CD4-positive, alpha-beta T cell treated with Interleukin-17A for 1 hour (primary cell): ENCODE measurements at places on chromosomes 3 and 15.

DNA sequence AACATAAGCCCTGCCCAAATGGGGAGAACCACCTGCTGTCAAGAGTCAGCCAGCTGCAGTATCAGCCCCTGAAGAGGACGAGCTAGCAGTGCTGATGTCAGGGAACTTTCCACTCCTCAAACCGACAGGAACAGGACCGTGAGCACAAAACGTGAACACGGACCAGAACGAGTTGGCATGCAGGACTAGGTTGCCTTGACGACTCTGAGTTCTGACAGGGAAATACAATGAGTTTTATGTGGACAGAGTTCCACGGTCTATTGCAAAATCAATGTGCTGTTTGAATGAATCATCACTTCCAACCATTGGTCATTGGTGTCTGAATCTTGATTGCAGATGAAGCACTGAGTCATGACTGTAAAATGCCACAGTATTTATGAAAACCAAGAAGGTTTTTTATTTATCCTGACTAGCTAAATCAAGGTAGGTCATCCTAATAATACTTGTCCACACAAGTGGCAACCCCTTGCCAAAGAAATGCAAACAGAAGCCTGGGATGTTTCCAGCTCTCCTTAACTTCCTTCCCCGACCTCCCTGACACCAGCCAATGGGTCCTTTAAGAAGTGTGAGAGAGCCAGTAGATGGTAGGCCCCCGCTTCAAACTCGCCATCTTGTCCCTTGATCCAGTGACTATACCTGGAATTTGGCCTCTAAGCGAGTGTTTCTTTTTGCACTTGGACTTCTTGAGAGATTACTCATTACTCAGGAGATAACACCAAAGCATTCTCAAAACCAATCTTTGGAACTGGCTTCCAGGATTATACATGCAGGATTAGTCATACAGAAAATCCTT, 119.6 kb downstream of the ASB7 start:
- DNase-seq: no peak

- DNase-seq: no peak
These were observed 161.9 kb downstream of the FNDC3B start for GRCh38 chr3:172201136-172201869.

DNA sequence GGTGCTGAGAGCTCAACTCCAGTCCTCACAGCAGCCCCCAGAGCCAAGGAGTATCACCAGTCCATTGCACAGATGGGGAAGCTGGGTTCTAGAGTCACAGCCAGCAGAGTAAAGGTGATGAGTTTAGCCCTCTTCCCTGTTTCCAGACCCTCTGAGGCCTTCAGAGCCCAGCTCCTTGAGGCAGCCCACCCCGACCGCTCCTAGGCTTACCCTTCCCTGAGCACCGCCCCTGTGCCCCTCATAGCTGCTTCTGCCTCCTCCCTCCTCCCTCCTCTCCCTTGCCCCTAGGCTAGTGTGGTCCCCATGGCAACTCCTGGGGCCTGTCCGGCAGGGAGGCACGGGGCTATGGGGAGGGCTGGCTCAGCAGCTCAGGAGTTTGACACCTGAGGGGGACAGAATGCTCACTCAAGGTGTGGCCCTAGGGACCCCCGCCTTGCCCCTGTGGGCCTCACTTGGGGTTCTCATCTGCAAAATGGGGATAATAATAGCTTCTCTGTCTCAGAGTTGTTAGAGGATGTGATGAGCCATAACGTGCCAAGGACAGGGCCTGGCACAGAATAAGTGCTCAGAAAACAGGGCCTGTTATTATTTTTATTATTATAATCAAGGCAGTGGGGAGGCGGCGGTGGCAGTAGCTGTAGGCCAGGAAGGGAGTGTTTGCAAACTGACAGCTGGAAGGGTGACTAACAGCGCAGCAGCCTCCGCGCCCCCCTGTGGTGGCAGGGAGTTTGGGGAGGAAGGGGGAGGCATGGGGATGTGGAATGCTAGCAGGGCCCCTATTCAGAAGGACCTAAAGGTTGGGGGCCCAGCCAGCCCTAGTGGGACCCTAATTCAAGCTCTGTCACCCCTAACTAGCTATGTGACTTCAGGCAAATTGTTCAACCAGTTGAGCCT, 11.5 kb downstream of the CSK start:
- DNase-seq: peak; percentile 83

GRCh38 chr15:60208709-60209108, 189.1 kb downstream of the ANXA2 start:
- DNase-seq: no peak

DNA sequence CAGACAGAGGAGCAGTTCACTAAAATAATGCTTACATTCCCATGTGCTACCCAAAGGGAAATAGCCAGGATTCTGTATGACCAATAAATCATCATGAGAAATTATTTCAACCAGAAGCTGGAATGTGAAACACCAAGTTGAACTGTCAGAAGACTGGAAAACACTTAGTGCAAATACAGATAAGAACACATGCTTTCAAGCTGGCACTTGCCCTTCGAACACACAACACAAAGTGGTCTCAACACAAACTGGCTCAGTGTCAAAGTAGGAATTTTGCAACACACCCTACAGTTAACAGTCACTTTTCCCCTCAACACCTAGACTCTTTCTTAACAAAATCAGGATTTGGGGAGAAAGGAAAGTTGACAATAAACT, 1.3 kb downstream of the FSD2 start:
- no peak for DNase-seq

GRCh38 chr3:56096999-56097398, 371.3 kb downstream of the ERC2 start:
- DNase-seq: no peak

DNA sequence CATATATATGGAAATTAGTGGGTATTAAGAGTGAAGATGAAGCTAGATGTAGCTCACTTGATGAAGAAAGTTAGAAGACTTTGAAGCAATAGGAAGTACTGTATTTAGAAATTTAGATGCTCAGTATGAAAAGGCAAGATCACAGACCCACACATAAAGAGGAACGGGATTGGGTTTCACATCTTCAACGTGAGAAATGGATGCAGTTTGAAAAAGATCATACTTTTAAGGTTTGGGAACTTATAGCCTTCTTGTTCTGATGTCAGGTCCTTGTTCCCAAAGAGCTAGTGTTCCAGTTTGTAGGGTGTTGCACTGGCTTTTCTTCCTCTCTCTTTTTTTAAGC, 16.7 kb downstream of the AP3S2 start:
- no peak for DNase-seq

DNA sequence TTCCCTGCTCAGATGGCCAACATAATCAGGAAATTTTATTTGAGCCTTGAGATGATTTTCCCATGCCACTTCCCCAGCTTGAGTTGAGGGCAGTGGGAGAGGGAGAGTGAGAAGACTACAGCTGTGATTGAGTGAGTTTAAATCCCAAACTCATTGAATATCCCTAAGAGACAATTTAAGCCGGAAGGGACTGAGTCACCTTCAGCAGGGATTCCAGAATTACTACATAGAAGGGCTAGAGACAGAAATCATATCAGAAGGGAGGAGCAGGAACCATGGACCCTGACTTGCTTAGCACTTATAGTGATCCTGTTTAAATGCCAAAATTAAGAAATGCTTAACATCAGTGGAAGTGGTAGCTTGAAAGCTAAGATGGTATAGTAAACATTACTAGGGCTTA, 312.2 kb upstream of the SLCO3A1 start:
- DNase-seq: no peak

- DNase-seq: peak; percentile 46
These were observed 18.3 kb downstream of the FBXO22 start for GRCh38 chr15:75921732-75922703.

- DNase-seq: no peak
These were observed 209.3 kb upstream of the PROK2 start for GRCh38 chr3:71994203-71994602.

DNA sequence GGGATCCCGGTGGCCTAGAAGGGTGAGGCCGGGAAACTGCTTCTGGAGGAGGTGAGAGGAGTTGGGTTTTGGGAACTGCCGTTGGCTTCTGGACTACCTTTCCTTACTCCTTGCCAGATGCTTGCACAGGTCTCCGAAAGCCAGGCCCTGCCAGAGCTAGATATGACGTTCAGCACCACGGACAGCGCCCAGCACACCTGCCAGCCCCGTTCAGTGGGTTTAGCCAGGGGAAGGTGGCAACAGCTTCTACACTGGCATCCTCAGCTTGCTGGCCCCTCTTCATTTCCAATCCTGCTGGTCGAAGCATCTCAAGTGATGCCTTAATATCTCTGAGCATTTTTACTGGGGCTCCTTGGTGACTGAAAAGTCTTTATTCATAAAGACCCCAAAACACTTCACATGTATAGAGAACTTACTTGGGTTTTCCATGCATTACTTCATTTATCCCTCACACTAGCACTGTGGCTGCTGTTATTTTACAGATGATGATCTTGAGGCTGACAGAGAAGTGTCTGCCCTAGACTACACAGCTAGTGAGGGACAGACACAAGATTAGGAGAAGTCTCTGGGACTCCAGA, 21.9 kb downstream of the HCN4 start:
- peak; percentile 51 for DNase-seq

- DNase-seq: no peak
These were observed 63.4 kb downstream of the TPRG1 start for GRCh38 chr3:189235214-189235613.

GRCh38 chr3:197555281-197556261, at the start of gene BDH1:
Gene BDH1 (minus strand): TSS chr3:197555968. CDS start chr3:197546443, 9,525 bp downstream.
- peak; percentile 49 for DNase-seq

DNA sequence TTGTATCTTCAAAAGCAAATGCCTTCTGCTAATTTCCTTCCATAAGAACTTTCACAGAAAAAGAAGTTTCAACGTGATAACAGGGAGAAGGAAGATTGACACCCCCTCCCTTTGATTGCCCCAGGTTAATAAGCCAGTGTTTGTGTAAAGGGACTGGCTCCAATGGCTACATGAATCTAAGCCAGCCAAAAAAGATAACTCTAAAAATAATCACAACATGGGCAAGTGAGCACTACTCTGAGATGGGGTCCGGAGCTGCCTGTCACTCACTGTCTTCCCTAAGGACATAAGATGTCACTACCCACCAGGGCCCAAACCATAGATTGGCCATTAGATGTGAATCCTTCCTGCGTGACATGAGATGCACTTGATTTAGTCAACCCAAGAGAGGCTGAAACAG, 17.6 kb upstream of the ST8SIA2 start:
- DNase-seq: no peak

DNA sequence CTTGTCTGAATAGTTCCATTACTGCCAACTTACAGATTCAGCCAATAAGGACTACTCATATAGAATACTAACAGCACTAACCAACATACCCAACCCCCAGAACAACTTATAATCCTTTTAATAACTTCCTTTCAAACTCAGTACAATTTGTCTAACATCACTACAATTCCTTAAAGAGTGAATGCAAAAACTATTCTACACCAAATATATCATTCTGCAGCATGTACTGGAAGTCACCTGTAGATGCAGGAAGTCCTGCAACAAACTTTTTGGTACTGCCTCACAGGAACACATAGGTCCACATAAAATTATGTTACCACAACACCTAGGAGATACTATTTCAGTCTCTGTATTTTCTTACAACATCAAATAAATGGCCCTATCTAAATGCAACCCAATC, 2.1 kb downstream of the CCNL1 start:
- DNase-seq: no peak

DNA sequence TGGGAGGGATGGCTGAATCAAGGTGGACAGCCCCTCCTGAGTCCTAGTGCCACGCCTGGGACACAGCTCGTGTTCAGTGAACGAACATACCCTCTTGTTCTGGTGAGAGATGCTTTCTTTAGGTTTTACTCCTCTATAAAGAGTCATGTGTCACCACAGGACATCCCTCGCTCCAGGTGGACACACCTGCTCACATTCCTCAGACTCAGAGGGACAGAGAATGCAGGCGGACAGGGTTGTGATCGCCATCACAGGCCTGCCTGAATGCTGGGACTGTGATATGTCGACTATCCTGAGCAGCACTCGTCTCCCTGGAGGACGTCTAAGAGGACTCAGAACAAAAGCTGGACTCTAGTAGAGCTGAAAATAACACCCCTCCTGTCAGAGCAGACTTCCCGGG, 96.4 kb upstream of the SNRPA1 start:
- DNase-seq: no peak

GRCh38 chr15:92878593-92879053, 21.5 kb upstream of the CHD2 start:
- no peak for DNase-seq

DNA sequence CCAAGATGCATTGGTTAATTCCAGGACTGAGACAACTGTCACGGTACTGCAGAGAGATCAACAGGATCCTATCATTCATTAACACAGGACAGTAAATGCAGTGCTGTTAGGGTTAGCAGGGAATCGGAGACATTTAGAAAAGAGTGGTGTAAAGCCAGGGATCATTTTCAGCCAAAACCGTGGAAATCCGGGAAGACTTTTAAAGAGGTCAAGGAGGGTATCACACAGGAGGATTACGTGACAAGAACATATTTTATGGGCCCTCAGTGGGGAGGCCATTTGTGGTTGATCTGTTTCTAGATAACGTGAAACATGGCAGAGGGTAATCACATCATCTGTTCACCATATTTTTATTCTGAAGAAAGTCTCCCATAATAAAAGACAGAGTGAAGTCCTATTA, 216.1 kb downstream of the PTPRG start:
- no peak for DNase-seq

GRCh38 chr15:49135911-49136310, 19.5 kb downstream of the COPS2 start:
- no peak for DNase-seq

DNA sequence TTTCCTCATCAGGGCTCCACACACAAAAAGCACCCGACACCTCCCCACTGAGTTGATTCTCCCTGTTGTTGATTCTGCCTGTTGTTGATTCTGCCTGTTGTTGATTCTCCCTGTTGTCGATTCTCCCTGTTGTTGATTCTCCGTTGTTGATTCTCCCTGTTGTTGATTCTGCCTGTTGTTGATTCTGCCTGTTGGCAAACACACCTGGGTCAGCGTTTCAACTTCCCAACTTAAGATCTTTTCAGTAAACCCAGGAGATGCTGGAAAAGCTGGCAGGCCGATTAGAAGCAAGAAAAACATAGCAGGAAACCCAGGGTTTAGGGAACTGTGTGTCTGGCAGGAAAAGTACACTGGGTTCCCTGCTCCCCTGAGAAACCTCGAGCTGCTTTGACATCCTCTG, 47.9 kb downstream of the TNK2 start:
- no peak for DNase-seq

DNA sequence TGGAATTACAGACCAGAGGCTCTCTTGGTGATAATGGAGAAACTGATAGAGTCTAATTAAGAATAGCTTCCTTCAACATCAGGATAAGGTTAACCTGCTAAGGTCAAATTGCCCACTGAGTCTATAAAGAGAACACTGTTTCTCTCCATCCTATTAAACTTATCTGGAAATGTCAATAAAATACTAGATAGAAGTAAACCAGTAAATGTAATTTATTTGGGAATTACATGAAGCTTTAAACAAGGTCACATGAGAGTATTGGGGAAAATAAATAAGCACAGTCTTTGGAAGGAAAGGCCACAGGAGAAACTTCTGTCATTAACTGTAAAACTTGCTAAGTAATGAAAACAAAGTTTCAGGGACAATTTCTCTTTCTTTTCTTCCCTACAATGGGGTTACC, 118.5 kb downstream of the DPH6 start:
- no peak for DNase-seq

DNA sequence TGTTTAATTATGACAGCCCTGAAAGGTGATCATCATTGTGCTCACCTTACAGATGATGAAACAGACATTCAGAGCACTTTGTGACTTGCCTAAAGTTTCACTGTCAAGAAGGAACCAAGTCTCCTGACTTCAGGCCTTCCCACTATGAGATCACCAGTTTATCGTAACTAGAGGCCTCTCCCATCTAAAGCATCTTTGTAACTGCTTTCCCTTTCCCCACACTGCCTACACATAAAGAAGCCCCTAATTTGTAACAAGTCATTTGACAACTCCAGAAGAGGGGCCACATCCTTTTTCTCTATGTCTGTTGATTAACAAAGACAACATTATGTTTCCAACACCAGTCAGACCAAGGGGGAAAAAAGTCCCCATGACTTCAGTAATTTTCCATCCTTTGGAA, 1.1 kb downstream of the KLHL6 start:
- peak; percentile 46 for DNase-seq
